ENCODE measurements at places on chromosomes 1 and 21. TPM values are rescaled to one million over a fixed set of nuclear protein-coding genes. Genes with fewer than 3 reads are reported as not detected.

Gene ADGRB2
- 5.9 TPM for total RNA-seq

Gene SLC16A4
- total RNA-seq: 0.60 TPM

Gene GBP7
- total RNA-seq: not detected

Gene PRRX1
- total RNA-seq: 5.6 TPM

Gene SPSB1
- total RNA-seq: 7.5 TPM

Gene PTPN7
- 0.72 TPM for total RNA-seq

Gene GSTM1
- total RNA-seq: 166 TPM

Gene ELAVL4
- not detected for total RNA-seq

Gene EPS8L3
- total RNA-seq: not detected

Gene NFASC
- 0.24 TPM for total RNA-seq

Gene RASAL2
- total RNA-seq: 8.3 TPM

Gene S100A7
- total RNA-seq: not detected

Gene SELE
- not detected for total RNA-seq

Gene PATJ
- 8.2 TPM for total RNA-seq

Gene KLF18
- total RNA-seq: not detected

Gene DMRTA2
- 0.28 TPM for total RNA-seq

Gene MIXL1
- total RNA-seq: 0.39 TPM

Gene C1QC
- not detected for total RNA-seq

Gene SEC16B
- 1.6 TPM for total RNA-seq

Gene SEMA6C
- total RNA-seq: 8.9 TPM

Gene ARHGAP30
- not detected for total RNA-seq

Gene GFI1
- total RNA-seq: 0.52 TPM

Gene RNU1-3
- total RNA-seq: 1,908 TPM

Gene YARS1
- 299 TPM for total RNA-seq

Gene PPFIA4
- 2.5 TPM for total RNA-seq

Gene TSPEAR
- total RNA-seq: 12.4 TPM

Gene CD48
- total RNA-seq: not detected

Gene PDPN
- total RNA-seq: 30.2 TPM

Gene ZYG11A
- total RNA-seq: 0.31 TPM
